ENCODE measurements at places on chromosomes 3 and 15.

DNA sequence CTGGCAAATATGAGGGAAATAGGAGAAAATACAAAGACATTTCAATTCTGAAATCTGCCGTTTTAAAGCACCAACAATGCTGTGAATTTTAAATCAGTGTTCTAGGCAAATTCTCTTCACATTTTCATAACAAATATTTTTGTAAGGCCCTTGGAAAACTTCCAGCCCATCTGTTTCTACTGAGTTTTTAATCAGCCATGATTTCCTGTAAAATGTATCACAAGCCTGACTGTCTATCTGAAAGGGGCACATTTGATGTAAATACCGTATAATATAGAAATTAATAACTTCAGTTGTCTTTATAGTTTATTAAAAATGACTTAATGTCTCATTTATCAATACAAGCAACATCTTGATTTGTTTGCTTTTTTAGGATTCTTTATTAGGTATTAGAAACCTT lies 454.7 kb downstream of the PYDC2 start:
- DNase-seq, result no peak

DNA sequence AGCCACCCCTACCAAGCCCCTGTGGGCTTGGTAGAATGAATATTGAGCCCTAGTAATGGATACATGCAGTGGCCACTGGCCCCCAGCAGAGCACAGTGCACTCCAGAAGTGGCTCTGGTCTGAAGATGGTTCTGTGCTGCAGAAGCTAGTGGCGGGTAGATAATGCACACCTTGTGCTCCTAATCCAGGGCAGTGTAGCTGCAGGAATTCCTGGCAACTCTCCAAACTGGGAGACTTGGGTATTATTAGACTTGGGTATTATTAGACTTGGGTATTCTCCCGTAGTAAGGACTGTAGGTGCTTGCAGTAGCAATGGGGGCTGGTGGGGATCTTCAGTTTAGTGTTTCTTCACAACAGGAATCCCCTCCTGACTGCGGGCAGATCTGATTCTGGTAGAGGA lies 34.7 kb downstream of the NUSAP1 start:
- DNase-seq, result no peak

- no peak for DNase-seq
Measured at GRCh38 chr3:193791041-193792032, 198.3 kb downstream of the OPA1 start.

DNA sequence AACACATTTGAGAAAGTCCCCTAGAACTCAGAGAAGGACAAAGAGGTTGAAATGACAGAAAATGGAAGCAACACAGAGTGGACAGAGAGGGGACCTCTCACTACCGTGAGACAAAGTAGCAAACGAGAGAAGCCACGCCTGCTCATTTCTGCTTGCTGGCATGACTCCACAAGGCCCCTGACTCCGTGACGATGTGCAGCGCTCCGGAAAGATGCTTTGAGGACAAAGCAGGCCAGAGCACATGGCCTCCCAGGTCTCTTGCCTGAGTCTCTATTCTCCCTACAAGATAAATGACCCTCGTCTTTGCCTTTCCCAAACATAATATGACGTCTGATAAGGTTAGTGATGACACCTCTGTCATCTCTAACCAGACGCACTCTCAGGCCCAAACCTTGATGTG lies 63.8 kb upstream of the CTSH start:
- DNase-seq, result no peak

GRCh38 chr3:18687286-18687685 lies 262.1 kb upstream of the SATB1 start:
- no peak for DNase-seq

DNA sequence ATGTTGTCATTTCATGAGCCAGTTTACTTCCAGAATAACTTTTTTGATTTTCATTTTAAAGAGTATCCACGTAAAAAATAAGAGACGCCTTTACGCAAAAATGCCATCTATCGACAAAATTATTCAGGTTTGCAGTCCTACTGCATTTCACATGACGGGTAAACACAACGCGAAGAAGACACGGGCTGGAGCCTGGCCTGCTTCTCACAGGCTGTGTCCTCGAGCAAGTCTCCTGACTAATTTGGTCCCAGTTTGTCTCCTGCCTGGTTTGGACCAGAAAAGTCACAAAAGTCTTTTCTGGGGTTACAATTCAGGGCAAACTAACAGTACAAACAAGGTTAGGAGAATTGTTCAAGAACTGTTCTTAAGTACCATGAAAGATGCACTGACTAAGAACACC lies 51.7 kb downstream of the CHSY1 start:
- DNase-seq, result no peak

DNA sequence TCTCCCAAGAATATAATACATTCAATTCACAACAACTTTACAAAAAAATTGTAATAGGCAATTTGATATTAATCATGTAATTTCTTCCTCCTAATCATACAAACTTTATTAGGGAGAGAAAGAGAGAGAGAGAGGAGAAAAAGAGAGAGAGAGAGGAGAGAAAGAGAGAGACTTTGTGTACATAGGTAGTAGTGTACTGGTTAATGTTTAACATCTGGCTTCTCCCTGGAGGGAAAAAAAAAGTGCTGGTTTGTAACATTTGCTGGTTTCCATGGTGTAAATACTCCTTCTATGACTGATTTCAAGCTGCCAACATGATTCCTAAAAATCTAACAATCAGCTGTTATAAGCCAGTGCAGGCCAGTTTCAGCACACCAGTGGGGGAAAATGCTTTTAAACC lies 98.0 kb upstream of the ARHGEF26 start:
- no peak for DNase-seq

GRCh38 chr3:68957895-68958294 lies 25.5 kb upstream of the TAFA4 start:
- DNase-seq, result no peak

GRCh38 chr15:51840692-51841091 lies 11.2 kb downstream of the TMOD3 start:
- no peak for DNase-seq

DNA sequence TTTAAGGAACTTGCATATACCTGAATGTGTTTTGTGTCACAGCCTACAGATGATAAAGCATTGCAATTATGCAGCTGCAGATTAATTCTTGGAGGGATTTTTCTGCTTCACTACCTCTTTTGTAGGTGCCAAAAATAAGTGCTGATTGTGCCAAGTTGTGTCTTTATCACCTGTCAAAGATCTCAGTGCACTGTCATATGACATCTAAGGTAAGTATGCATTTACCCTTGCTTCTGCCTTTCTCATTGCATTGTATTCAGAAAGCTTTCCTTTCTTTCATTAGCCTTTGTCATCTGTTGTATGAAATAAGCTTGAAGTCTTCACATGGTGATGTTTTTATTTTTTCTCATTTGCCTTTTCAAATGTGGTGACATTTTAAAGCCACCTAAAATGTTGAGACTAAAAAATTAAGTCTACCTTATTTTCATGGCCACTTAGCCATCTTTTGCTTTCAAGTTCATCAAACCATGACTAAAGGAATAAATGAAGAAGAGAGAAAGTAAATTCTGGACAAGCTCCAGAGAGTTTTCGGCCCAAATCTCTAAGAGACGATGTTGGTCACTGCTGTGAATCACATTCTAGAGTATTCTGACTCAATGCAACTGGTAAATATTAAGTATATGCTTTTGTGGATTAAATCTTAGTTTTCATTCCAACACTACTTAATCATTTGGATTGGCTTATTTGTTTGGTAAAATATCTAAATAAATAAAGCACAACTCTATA lies 381.8 kb upstream of the EPHA3 start:
- no peak for DNase-seq

- no peak for DNase-seq
Measured at GRCh38 chr15:64985366-64986033, 4.2 kb downstream of the SPG21 start.

- DNase-seq, result no peak
Measured at GRCh38 chr3:4814904-4815574, 164.2 kb upstream of the BHLHE40 start.

GRCh38 chr15:77387365-77388105 lies 32.4 kb downstream of the PEAK1 start:
- DNase-seq, result no peak

GRCh38 chr3:143121241-143122088 lies 1.9 kb downstream of the CHST2 start:
- DNase-seq, result no peak

DNA sequence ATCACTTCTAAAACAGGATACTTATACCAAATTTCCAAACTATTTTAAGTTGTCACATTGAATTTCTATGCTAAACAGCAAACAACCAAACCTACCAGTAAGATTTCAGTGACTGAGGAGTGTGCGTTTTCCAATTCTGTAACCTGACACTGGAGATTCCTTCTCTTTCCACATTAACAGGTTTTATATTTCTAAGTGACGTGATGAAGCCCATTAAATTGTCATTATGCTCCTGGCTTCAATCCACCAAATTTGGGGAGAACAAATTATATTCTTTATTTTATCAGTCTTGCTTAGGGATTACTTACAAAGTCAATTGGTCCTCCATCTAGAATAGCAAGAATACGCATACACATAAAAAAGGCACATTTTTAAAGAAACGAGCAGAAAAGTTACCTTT lies 764.8 kb upstream of the NR2F2 start:
- no peak for DNase-seq

GRCh38 chr15:48582452-48583247 lies 62.9 kb downstream of the FBN1 start:
- DNase-seq, result no peak

GRCh38 chr3:11845651-11846050 lies 1.0 kb downstream of the TAMM41 start:
- no peak for DNase-seq

GRCh38 chr3:184145111-184145524 lies 10.0 kb downstream of the EIF2B5 start:
- no peak for DNase-seq

DNA sequence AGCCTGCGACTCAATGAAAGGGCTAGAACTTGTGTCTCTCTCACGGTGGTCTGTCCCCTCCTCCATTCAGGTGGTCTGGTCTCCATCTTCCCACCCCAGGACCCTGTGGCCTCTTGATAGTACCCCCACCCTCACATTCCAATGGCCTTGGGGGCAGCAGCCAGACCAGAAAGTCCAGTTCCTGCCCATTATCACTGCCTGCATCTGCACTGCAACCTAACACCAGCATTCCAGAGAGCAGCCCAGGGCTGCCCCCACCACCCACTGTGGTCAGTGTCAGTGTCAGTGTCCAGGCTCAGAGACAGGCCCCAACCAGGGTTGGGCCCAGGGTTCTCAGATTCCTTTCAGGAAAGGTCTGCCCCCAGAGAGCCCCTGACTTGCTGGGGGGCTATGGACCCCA lies 12.6 kb downstream of the IGDCC3 start:
- DNase-seq, result no peak
